ENCODE measurements at places on chromosomes 12 and 14. TPM values are rescaled to one million over a fixed set of nuclear protein-coding genes. Genes with fewer than 3 reads are reported as not detected.

- no peak for DNase-seq
Observed at GRCh38 chr14:39555749-39556148, 123.5 kb upstream of the FBXO33 start.

- DNase-seq = peak; percentile 88
Observed at GRCh38 chr12:57146961-57147944, at the start of gene LRP1-AS. LRP1-AS (minus strand) TSS chr12:57147619.

DNA sequence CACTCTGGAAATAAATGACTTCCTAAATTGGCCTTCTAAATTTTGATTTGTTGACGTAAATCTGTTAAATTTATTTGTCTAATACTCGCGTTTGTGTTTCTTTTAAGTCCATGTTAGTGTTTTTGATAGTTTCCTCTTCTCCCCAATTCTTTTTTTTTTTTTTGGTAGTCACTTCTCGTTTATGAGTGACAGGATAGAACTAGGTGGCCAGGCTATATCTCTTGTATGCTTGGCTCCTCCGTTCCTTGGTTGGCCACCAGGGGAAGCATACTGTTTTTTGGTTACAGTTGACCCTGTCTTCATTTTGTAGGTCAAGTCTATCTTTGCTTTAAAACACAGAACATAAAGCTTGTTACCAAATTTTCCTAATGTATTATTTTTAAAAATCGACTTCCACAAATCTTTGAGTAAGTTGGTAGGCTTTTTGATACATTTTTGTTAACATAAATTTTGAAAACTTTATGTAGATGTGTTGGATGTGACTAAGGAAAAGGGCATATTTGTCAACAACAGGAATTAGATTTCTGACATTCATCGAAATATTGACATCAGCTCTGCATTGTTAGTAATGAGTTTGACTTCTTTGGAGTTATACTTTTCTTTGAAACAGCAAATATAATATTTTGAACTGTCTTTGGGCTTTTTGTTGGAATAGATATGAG is 2.2 kb downstream of the RCOR1 start:
- DNase-seq = peak; percentile 83

GRCh38 chr14:50758945-50759344 is 72.0 kb downstream of the NIN start:
- DNase-seq = no peak

- DNase-seq = peak; percentile 58
Observed at GRCh38 chr12:7937833-7938506, 2.0 kb upstream of the SLC2A3 start.

Gene FAM90A1
- total RNA-seq = not detected

Gene AQP2
- not detected for total RNA-seq

Gene UBC
- 1,496 TPM for total RNA-seq
